NAMALWA (cell line): ENCODE measurements at places on chromosomes 13 and 19.

DNA sequence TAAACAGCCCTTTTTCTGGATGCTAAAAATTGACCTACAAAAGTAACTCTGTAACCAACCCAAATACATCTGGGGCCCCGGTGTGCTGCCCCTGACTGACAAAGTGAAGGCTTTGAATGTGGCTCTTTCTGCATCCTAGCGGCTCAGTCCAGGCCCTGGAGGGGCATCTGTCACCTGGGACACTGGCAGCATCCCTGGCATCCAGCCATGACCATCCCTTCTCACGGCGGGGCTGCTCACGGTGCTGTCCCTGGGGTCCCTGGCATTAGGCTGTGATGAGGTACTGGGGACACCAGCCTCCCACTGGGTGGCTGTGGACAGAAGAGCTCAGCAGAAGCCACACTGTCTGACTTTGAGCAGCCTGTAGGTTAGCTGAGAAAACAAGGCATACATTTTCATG, 34.3 kb downstream of the BICRA start:
- DNase-seq: no peak

- no peak for DNase-seq
Measured at GRCh38 chr19:1522061-1522460, 1.8 kb upstream of the PLK5 start.

- DNase-seq: no peak
Measured at GRCh38 chr13:79282508-79282907, 123.5 kb downstream of the RBM26 start.

GRCh38 chr13:50731400-50731799, 112.1 kb downstream of the DLEU7 start:
- DNase-seq: no peak

DNA sequence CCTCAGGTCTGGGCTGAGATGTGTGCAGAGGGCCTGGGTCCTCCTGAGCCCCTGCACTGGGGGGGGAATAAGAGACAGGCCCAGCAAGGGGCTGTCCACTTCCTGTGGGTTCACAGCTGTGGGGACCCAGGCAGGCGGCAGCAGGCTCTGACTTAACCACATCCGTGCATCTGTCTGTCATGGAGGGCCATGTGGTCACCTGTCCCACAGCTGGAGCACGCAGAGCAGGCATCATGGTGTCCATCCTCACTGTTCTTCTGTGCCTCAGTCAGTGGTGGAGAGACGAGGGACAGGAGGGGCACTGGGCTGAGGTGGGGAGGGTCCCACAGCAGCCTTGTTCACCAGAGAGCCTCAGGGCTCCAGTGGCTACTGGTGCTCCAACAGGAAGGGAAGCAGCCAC, 16.3 kb upstream of the KIR3DL3 start:
- DNase-seq: no peak

- peak; percentile 69 for DNase-seq
Measured at GRCh38 chr19:1037621-1038064, 2.3 kb upstream of the ABCA7 start.

DNA sequence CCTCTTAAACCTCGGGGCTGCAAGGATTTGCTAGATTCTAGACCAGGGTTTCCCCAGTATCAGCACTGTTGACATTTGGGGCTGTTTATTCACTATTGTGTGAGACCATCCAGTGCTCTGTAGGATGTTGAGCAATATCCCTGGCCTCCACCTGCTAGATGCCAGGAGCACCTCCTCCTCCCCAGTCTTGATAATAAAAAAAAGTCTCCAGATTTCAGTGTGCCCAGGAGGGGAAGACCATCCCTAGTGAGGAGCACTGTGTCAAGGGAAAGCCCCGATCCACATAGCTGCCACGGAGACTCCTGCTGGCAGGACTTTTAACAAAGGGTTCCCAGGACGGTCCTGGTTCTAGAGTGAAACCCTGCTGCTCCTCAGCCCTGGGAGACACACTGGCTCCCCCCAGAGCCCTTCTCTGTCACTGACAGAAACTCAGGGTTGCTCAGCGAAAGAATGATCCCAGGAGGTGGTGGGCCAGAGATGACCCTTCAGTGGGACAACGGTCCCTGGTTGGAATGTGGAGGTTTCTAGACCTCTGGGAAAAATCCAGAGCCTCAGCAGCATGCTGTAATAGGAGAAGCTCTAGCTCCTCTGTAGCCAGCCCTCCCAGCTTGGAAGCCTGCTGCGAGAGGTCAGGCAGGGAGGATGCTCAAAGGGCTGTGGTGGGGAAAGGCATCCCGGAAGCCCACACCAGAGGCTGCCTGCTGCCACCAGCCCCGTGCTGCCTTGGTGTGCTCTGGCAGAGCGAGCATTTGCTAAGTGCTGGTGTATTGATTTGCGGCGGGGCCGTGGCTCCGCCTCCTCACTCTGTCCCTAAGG, 20.3 kb downstream of the LYL1 start:
- DNase-seq: peak; percentile 41

DNA sequence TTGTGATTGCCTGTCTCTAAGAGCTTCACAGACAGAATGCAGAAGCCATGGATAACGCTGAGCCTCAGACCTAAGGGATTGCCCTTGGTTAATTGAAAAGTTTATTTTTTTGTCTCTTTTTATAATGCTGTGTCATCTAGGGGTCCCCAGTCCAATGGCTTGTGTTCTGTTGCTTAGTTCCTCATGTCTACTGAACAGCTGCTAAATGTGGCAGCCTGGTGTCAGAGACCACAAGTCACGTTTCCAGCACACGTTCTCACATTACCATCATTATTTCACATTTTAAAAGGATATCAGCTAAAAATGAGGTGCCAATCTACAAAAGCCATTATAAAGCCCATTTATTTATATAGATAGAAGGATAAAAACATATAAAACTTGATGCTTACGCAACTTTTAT, 1362.0 kb downstream of the PCDH9 start:
- no peak for DNase-seq

- DNase-seq: no peak
Measured at GRCh38 chr13:21000647-21001046, 60.7 kb downstream of the LATS2 start.

GRCh38 chr19:1512671-1513498, at the start of gene ADAMTSL5:
Gene ADAMTSL5 (minus strand): TSS chr19:1513019. CDS start chr19:1510943, 2,076 bp downstream.
- DNase-seq: peak; percentile 49
